ENCODE measurements at places on chromosomes 3 and 15. TPM values are rescaled to one million over a fixed set of nuclear protein-coding genes. Genes with fewer than 3 reads are reported as not detected.
A peak's percentile ranks its signal among the peaks of the same experiment; 100 is the strongest.

ADAMTS17 gene
- 16.4 TPM for total RNA-seq

IL17RD gene
- 1.2 TPM for total RNA-seq

BOC gene
- 19.5 TPM for total RNA-seq

CALML4 gene
- total RNA-seq, result 4.7 TPM

NR2E3 gene
- 0.67 TPM for total RNA-seq

GRCh38 chr15:77644543-77645247, 12.0 kb upstream of the LINGO1 start:
- DNase-seq, result no peak

DNA sequence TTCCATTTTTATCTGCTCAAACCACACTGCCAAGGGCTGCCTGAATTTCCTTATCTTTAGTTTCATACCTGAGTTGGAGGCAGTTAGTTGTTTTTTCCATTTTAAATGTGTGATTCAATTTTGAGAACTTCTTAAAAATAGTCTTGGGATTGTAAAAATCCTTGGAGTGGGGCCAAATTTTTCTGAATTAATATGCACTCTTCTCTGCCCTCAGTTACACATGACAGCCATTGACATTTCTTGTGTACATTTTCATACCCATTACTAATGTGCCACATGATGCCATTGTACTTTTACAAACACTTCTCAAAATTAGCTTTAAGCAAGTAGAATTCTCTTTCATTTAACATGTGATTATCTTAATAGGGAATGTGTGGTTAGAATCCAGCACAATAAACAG, 141.7 kb downstream of the C3orf38 start:
- DNase-seq, result no peak

GRCh38 chr3:168051531-168052471, 43.9 kb downstream of the GOLIM4 start:
- no peak for DNase-seq

- DNase-seq, result no peak
Measured at GRCh38 chr15:100898661-100899462, 19.2 kb downstream of the ALDH1A3 start.

- no peak for DNase-seq
Measured at GRCh38 chr3:159635047-159635641, 353.5 kb upstream of the IL12A start.

DNA sequence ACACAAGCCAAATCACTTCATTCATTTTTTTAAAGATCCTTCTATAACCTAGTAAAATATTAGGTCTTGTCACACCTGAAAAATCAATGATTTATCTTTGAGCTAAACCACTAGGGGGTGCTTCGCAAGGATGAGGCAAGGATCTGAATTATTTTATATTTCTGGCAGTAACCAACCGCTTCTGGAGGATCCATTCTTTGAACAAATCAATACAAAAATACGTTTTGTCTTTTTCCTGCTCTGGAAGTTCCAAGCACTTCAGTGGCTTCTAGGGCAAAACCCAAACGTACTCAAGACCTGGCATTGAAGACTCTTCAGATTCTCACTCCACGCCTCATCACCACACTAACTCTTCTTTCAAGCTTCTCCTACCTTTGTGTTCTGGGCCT, 486 bp downstream of the LSG1 start:
- DNase-seq, result no peak

DNA sequence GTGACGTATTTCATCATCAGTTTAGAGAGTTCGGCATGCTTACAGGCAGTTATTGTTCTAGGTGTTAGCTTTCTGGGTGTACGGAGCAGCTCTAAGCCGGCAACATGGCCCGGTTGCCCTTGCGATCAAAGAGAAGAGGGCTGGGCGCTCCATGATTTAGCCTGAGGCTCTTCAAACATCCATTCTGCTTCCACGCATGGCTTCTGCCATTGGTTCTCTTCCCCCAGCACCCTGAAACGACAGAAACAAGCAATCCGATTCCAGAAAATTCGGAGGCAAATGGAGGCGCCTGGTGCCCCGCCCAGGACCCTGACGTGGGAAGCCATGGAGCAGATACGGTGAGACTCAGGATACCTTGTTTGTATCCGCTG, 574 bp downstream of the NGRN start:
- peak; percentile 42 for DNase-seq

GRCh38 chr15:67125589-67126502, 60.4 kb downstream of the SMAD3 start:
- DNase-seq, result peak; percentile 70

GRCh38 chr15:52193791-52194190, 2.6 kb upstream of the GNB5 start:
- DNase-seq, result no peak

GRCh38 chr3:13045241-13045903, 27.9 kb downstream of the IQSEC1 start:
- no peak for DNase-seq

GRCh38 chr3:141170678-141171295, 60.8 kb upstream of the PXYLP1 start:
- no peak for DNase-seq

- DNase-seq, result no peak
Measured at GRCh38 chr15:72962054-72962702, 90.1 kb upstream of the NEO1 start.

GRCh38 chr3:156201411-156202405, 81.3 kb downstream of the KCNAB1 start:
- no peak for DNase-seq

- DNase-seq, result no peak
Measured at GRCh38 chr3:141103067-141103466, 51.9 kb downstream of the SPSB4 start.

DNA sequence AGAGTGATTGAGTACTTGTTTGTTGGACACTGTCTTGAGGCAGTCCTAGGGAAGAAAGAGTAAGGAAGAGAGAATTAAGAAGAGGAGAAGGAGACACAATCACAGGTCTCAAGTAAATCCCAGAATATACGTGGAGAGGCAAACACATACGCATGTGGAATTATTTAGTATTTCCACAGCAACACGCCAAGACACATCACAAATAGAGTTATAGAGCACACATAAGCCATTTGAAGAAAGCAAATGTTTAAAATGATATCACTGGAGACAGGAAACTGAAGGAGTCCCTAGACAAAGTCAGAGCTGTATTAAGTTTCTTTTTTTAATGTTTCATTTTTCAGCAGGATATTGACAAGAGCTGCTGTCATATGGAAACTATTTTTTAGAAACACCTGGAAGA, 206.1 kb upstream of the LRIG1 start:
- DNase-seq, result no peak

Measured in pancreas (tissue), 10 donors.